Cardiac muscle cell (in vitro differentiated cells and primary cell): ENCODE measurements at places on chromosomes 1 and 21. TPM values are rescaled to one million over a fixed set of nuclear protein-coding genes. Genes with fewer than 3 reads are reported as not detected.

DNA sequence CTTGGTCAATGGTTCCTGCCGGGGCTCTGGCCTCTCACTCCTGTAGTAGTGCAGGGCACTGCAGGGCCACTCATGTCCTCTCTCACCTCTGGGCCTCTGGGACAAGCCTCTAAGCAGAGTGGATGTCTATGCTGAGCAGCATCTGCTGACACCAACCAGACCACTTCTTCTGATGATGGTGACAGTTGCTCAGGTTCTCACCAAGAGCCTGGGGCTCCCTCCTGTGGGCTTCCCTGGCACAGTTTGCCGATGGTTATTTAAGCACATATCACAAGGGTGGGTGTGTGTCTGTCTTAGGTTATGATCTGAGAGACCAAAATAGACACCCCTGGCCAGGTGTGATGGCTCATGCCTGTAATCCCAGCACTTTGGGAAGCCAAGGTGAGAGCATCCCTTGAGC lies 17.4 kb upstream of the GPR137B start:
- no peak for DNase-seq

Gene ZFP69
- 2.9 and 4.9 TPM in 2 replicates for total RNA-seq

DNA sequence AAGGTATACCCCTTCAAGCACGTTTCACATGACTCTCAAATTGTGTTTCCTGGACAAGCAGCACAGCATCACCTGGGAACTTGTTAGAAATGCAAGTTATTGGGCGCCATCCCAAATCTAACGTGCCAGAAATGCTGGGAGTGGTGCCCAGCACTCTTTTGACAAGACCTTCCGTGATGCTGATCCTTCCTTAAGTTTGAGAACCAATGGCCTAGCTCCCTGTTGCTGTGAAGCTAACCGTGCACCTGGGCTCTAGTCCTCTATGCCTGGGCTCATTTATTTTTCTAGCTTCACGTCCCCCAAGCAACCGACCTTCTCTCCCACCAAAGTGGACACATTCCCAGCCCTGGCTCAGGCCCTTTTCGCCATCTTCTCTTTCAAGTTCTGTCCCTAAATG lies 4.3 kb downstream of the BEST4 start:
- no peak for DNase-seq

DNA sequence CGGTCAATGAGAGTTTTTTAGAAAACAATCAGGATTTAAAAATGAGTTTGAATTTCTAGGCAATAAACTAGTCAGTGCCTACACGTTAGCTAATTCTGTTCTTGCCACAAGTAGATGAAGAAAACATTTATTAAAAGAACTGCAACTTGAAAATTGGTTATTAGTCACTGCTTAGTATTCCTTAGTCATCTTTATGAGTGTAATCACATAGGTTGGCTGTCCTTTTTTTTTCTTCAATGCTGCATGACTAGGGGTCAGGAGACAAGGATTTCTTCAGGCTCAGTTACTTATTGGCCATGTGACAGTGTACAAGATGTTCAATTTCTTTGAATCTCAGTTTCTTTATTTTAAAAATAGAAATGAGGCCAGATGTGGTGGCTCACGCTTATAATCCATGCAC lies 17.1 kb downstream of the SOAT1 start:
- no peak for DNase-seq
